ENCODE measurements at places on chromosomes 7 and 10. TPM values are rescaled to one million over a fixed set of nuclear protein-coding genes. Genes with fewer than 3 reads are reported as not detected.

The ACTR3C gene
- total RNA-seq, result not detected

The INSIG1 gene
- 19.0 TPM for total RNA-seq

The NKX2-3 gene
- total RNA-seq, result 0.25 TPM

The CUZD1 gene
- 1.6 TPM for total RNA-seq

The ATOH7 gene
- total RNA-seq, result not detected

GRCh38 chr7:35329026-35329425 lies 75.1 kb upstream of the TBX20 start:
- no peak for DNase-seq

DNA sequence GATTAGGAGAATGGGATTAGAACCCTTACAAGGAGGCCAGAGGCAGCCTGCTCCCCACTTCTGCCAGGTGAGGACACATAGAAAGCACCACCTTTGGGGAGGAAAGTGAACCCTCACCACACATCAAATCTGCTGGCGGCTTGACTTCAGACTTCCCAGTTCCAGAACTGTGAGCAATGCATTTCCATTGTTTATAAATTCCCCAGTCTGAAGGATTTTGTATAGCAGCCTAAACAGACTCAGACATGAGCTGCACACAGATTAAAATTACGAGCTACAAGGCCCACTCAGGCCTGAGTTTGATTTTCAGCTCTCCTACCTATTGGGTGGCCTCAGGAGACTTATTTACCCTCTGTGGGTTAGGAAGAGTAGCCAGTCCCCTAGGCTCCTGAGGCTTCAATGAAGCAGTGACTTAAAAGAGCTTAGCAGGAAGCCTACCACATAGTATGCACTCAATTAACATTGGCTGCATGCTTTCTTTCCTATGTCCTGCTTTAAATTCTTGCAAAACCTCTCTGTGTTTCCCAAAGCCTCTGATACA lies 350.7 kb upstream of the ZMIZ1 start:
- no peak for DNase-seq

GRCh38 chr10:77332256-77332655 lies 305.4 kb downstream of the KCNMA1 start:
- DNase-seq, result no peak

All from NCI-H460 (cell line).